ENCODE measurements at places on chromosomes 7 and 10.

GRCh38 chr7:75977743-75978142, 16.7 kb downstream of the TMEM120A start:
- no peak for DNase-seq

GRCh38 chr7:132138817-132139216, 437.5 kb downstream of the PLXNA4 start:
- DNase-seq: no peak

- DNase-seq: no peak
Observed at GRCh38 chr7:98278408-98278807, 3.1 kb upstream of the BRI3 start.

GRCh38 chr10:14474656-14475055, 143.9 kb upstream of the FRMD4A start:
- DNase-seq: peak; percentile 19

- no peak for DNase-seq
Observed at GRCh38 chr7:44512736-44513135, 22.3 kb upstream of the NUDCD3 start.

GRCh38 chr10:3166496-3167290, 5.9 kb downstream of the PITRM1 start:
- no peak for DNase-seq

- peak; percentile 43 for DNase-seq
Observed at GRCh38 chr10:69629897-69630650, at the start of gene FAM241B. TSS of gene FAM241B (plus strand) at chr10:69630247. CDS start at chr10:69631744, 1,497 bp downstream.

GRCh38 chr10:130412317-130412716, 276.1 kb downstream of the GLRX3 start:
- DNase-seq: no peak

DNA sequence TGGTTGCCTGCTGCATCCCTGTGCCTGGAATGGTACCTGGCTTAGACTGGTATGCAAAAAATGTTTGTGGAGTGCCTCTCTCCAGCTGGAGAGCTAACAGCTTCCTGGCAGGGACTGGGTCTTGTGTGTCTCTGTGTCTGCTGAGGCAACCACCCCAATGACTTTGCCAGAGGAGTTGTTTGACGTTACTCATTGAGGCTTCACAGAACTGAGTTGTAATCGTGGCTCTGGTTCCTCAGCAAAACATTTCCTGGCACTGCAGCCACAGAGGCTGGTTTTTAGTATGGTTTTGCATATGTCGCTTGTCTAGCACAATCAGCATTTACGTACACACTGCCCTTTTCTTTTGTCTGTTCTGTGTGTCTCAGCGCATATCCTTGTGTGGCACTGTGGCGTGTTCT, 7.5 kb downstream of the ZNF282 start:
- peak; percentile 11 for DNase-seq

GRCh38 chr7:36284456-36285090, 105.1 kb upstream of the ANLN start:
- DNase-seq: no peak

DNA sequence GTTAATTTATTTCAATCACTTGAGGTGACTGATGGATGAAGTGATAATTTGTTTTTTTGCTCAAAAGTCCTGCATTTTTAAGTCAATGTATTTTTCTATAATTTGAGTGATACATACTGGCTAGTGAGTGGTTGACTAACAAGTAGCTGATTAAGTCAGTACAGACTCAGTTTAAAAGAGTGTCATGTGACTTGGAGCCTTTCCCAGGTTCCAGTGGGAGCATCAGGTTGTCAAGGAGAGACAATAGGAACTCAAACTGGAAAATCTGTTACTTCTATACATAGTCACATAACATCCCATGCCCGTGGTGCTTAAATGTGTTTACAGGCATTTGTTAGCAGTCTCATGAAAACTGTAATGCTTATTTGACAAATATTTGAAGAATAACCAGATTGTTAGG, 154.7 kb downstream of the ANK3 start:
- DNase-seq: peak; percentile 13

- no peak for DNase-seq
Observed at GRCh38 chr7:3537210-3537875, 236.3 kb downstream of the SDK1 start.

GRCh38 chr7:105149827-105150226, 135.8 kb downstream of the KMT2E start:
- DNase-seq: peak; percentile 72

DNA sequence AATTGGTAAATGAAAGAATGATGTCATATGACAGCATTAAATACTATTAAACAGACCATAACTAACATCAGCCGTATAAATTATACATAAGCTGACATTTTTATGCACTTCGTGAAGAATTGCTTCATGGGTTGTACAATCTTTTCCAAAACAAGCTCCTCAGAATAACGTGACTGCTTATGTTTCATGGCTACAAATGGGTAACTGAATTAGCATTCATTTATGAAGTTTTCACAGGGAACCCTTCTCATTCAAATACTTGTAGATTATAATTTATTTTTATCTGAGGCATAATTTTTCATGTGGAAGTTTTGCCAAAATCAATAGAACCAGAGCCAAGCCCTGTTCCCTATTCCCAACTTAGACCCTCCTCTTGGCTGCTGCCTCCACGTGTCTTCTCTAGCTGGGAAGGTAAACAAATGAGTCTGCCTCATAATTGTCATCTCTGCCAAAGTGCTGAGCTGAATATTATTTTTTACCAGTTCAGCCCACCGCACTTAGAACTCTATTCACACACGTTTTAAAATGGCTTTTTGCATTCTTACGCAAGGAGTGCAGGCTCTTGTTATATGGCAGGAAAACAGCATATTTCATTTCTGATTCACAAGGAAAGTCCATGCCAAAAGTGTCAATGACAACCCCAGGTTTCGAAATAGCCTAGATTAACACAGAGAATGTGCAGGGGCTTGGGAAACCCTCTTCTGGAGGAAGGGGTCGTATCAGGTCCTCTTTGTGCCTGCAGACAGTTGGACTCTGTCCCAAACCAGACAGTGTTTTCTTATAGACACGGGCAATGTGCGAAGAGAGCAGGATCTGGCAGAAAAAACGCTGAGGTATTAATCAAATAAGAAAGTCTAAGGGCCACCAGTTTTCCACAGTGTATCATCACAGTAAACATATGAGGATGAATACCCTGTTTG, 370.7 kb upstream of the MGMT start:
- DNase-seq: no peak

GRCh38 chr7:17907014-17907413, 33.3 kb downstream of the SNX13 start:
- peak; percentile 19 for DNase-seq

- DNase-seq: no peak
Observed at GRCh38 chr7:121510302-121510701, 114.2 kb upstream of the FAM3C start.

- DNase-seq: no peak
Observed at GRCh38 chr10:120251821-120252442, 205.1 kb upstream of the PLPP4 start.

GRCh38 chr7:151345576-151346469, 4.2 kb downstream of the NUB1 start:
- DNase-seq: no peak

DNA sequence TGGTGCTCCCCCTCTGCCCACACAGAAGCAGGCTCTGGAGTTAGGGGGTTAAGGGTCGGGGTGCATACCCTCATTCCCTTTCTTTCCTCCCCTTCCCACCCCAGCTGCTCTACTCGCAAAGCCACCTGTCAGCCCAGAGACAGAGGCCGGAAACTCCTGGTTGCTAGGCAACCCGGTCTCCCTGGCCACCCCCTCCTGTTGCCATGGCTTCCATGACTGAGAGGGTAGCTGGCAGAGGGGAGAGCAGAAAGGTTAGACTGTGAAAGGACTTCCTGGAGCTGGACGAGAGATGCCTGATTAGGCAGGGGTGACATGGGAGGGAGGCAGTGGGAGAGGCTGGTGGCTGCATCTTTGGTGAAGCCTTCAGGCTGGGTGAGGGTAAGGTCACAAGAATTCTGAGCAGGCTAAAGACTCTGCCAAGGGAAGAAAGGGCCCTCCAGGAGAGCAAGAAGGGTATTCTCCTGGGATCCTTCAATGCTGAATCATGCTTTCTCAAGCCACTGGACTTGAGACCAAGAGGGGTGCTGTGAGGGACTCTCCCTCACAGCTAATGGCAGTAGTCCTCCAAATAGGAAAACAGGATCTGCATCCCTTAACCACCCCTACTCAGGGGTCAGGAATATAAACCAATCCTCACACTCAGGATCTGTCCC, 5.4 kb downstream of the PSD start:
- DNase-seq: no peak

DNA sequence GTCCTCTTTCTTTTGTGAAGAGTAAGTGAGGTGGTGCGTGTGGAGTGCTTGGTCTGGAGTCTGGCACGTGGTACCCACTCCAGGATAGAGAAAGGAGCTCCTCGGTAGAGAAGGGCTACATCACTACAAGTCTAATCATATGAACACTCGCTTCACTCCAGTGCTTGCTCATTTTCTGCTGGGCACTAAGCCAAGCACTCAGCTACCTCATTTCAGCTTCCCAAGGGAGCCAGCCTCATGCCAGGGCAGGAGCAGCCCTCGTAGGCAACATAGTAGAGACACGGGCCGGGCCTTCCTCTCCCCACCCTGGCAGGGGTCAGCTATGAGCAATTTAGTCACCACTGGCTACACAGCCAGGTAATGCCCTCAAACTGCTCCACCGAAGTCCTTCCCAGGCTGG, 11.4 kb upstream of the HSPA12A start:
- no peak for DNase-seq

- no peak for DNase-seq
Observed at GRCh38 chr10:71334221-71334791, 15.2 kb downstream of the SLC29A3 start.

DNA sequence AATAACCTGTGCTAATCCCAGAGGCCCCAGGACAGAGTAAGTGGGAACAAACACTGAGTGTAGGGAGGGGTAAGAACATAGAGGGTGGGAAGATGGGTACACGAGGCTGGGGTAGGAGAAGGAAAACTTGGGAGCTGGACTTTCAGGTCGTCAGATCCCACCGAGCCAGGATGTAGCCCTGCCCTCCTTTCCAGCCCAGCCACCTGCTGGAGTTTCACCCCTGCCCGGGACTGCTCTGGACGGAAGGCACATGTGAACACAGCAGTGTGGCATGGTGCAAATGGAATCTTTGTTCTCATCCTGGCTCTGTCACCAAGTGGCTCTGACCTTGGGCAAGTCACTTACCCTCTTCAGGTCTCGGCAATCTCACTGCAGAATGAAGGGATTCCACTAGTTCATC, 52.8 kb downstream of the PODXL start:
- no peak for DNase-seq

- no peak for DNase-seq
Observed at GRCh38 chr7:25559581-25560367, 331.5 kb upstream of the NPVF start.

DNA sequence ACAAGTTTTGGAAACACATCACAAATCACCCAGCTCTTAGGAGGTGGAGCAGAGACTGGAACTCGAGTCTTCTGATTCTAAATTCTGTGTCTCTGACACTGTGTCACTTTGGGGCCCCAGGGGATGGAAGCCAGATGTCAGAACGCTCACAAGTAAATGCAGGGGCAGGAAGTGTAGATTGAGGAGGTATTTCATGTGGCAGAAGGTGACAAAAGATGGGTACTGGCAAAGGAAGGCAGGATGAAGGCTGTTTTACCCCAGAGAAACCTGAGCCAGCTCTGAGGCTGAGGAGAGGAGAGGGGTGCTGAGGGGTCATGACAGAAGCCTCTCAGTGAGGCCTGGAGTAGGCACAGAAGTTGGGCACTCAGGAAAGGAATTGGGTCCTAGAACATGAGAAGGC, 6.0 kb upstream of the PURB start:
- DNase-seq: no peak

DNA sequence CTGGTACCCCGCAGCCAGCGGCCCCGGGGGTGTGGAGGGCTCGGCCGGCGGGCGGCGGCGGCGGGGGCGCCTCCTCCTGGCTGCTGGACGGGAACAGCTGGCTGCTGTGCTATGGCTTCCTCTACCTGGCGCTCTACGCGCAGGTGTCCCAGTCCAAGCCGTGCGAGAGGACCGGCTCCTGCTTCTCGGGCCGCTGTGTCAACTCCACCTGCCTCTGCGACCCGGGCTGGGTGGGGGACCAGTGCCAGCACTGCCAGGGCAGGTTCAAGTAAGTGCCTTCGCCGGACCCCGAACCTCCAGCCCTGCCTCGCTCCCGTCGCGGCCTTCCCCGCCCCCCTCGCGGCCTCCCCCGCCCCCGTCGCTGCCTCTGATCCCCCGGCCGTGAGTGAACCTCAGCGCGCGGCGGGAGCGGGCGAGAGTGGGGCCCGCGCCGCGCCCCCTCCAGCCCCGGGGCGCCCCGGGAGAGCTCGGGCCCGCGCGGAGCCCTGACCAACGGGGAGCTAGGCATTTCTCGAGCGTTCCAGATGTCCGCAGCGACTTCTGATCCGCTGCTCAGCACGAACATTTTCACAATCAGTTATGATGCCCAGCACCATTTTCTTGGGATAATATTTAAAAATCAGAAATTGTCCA, 727 bp downstream of the ATRNL1 start:
- DNase-seq: peak; percentile 8

DNA sequence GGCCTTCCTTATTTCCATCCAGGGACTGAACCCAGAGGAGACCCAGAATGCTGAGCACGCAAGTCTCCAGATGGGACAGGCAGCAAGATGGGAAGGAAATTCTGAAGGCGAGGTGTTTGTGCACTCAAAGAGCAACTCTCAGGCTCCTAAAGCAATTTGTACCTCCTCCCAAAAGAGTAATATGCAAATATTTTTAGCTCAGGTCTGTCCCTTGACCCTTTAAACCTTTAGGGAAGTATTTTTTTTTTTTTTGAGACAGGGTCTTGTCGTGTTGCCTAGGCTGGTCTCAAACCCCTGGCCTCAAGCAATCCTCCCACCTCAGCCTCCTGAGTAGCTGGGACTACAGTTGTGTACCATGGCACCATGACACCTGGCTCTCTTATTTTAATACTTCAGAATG, 8.4 kb downstream of the RP9 start:
- no peak for DNase-seq

GRCh38 chr7:47577321-47577919, 4.5 kb downstream of the TNS3 start:
- no peak for DNase-seq

GRCh38 chr10:79123547-79123963, 54.8 kb downstream of the ZMIZ1 start:
- DNase-seq: no peak

GRCh38 chr7:51034521-51035264, 252.0 kb upstream of the GRB10 start:
- DNase-seq: peak; percentile 82

- DNase-seq: no peak
Observed at GRCh38 chr7:151006590-151007300, 15.9 kb downstream of the NOS3 start.

DNA sequence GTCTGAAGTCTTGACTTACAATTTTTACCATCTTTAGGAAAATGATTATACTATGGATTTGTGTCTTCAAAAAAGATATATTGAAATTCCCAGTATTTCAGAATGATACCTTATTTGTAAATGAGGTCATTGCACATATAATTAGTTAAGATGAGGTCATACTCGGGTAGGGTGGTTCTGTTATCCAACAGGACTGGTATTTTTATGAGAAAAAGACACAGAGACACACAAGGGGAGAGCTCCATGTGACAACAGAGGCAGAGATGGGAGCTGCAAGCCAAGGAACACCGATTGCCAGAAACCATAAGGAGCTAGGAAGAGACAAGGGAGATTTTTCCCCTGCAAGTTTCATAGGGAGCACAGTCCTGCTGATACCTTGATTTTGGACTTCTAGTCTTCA, 356.9 kb downstream of the ARL4A start:
- peak; percentile 23 for DNase-seq

GRCh38 chr10:71391701-71392100, 5.0 kb upstream of the CDH23 start:
- DNase-seq: no peak

All from EL (cell line).